ENCODE measurements at places on chromosomes 12 and 14.

DNA sequence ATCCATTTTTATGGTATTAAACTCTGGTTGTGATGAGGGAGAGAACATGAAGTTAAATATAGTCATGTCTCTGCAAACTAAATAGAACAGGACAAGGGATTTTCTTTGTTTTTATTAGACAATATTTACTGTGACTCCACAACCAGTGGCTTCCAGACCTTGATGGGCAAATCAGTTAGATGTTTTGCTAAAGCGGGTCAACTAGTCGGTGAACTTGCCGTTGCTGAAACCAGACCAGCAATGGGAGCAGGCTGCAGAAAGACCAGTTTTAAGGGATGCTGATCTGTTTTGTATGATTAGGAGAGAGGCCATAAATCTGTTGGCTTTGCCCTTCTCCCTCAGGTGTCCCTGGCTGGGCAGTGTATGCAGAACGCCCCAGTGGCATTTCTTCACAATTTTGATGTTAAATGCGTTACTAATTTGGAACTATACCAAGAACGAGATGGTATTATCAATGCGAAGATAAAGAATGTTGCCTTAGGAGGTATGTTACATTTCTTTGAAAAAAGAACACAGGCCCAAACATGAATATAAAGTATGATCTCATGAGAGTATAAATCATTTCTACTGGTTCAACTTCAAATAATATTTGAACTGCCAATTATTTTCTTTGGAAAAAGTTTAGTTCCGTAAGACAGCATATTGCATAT, 19.4 kb downstream of the TCTN2 start:
- DNase-seq: no peak

GRCh38 chr14:82710267-82710841, 1176.7 kb upstream of the SEL1L start:
- peak; percentile 34 for DNase-seq

DNA sequence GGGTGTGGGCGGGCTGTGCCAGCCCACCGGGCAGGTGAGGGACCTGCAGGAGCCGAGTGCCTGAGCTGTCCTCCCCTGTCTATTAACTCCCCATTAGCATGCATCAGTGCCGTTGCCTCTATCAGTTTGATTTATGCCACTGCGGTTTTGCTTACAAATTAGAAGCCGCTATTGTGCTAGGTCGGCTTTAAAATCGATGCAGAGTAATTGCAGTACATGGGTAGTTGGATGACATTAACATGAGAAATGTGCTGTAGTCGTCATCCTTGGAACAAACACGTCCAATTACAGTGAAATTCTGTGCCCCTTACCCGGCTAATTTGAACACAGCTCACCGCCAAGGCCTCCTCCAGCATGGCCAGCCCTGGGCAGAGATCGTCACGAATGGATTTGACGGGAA, 145.8 kb downstream of the TSPAN9 start:
- no peak for DNase-seq

DNA sequence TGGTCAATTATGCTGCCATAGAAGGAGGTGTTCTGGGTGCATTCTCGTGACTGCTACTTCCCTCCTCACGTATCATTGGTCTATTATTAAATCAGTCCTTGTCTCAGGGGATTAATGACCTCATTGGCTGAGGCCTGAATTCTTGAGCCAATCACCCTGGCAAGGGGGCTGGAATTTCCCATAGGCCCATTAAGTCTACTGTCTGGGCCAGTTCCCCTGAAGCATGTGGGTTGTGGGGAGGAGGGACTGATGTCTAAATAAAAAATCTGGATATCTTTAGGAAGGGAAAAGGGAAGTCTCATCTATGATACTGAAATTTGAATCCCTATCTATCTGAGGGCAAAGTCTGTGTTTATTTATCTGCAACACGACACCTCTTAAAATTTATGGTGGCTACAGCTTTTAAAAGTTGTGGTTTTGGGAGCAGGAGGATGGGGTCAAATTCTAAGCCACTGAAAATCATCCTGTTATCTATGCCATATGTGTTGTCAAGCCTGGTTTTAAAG, 71.9 kb downstream of the DYRK2 start:
- peak; percentile 74 for DNase-seq

DNA sequence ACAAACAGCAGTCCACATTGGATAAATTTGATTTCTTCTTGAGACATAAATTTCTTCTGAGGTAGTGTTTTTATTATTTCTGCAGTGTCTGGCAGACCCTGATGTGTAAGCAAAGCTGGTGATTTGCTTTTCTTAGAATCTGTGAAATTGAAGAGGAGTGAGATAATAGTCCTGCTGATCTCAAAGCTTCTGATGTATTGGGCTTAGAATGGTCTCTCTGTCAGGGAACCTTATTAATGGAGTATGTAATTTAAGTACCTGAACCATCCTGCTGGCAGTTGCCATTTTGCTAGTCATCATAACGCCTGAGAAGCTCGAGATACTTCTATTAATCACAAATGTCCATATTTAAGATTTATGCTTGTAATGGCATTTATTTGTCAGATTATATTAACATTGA, 464.5 kb upstream of the PRICKLE1 start:
- no peak for DNase-seq

GRCh38 chr12:60174476-60174875, 578.6 kb downstream of the SLC16A7 start:
- no peak for DNase-seq

- DNase-seq: no peak
Observed at GRCh38 chr12:101819467-101819866, 11.3 kb downstream of the GNPTAB start.

DNA sequence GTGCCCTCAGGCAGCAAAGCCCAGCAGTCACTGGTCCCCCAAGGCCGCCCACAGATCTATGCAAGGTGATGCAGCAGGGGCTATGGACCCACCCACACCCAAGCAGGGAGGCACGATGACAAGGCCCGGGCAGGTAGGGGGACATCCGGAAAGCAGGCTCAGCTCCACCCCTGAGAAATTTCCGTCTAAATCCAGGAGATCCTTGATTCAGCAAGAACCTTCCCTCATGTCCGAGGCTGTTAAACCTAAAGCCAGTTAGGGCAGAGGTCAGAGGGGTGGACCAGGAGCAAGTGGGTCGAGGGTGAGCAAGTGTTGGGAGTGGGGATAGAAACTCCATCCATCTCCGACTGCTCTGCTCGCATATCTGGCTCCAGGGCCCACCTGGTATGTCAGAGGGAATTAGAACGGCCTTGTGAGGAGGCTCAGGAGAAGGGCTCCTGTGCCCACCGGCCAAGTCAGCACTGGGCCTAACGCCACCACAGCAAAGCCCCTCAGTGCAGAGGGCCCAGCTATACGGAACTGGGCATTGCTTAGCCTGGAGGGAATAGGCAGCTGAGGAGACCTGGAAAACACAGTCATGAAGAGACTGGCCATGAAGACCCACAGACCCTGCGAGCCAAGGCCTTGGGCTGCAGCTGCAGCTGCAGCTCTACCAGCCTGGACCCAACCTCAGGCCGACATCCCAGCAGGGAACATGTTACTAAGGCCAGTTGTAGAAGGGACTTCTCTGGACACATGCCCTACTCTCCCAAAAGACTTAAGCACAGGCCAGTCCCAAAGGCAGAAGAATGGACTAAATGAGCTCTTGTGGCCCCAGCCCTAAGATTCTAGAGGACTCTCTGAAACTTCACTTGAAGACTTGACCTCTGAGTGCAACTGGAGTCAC, 34.3 kb downstream of the DAD1 start:
- no peak for DNase-seq

- no peak for DNase-seq
Observed at GRCh38 chr12:77104792-77105191, 39.4 kb upstream of the E2F7 start.

DNA sequence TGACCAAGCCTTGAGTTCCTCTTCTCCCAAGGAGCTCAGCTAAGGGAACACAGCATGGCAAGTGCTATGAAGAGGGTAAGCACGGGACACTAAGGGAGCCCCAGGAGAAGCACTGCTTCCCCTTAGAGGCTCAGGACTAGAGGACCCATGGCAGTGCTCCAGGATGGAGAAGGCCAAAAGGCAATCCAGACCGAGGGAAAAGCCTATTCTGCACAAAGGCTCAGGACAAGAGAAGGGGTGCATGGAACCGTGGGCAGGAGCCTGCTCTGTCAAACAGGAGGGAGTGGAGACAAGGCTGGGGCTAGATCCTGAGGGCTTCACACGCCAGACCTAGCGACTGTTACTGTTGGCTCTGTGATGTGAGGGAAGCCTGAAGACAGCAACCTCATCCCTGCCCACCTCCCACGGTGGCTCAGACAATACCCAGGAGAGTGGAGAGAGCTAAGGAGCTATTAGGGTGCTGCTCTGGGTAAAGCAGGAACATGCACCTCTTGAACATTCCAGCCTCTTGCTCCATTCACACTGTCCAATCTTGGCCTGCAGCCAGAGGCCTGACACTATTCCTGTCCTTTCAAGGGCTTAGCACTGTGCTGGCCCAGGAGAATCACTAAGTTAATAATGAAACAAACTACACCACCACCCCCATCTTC, 24.2 kb downstream of the OTUB2 start:
- no peak for DNase-seq

DNA sequence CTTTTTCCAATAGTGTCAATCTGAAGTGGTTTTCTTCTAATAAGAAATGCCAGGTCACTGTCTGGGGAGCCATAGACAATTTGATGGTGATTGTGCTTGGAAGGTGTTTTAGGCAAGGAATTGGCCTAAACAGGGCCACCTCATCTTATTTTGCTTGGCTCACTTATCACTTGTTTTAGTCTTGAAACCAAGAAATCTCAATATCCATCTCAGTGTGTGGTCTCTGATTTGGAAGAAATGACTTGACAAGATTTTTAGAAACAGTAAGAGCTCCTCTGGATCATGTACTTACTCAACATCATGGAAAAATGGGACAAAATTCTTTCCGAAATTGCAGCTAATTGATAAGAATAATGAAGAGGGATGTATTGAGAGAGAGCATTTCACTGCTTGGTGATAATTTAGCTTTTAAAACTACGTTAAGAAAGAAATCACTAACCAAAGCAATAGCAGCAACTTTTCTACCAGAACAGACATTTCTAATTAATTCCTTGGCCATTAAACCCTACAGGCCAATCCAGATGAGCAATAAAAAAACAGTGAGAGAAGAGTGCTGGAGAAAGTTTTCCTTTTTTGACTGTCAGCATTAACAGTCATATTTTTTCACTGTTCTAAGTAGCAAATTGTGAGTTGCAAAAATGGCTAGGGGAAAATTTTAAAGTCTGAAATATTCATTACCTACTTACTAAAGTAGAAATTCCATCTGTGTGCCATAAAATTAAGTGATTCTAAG, 157.3 kb downstream of the AEBP2 start:
- DNase-seq: no peak

DNA sequence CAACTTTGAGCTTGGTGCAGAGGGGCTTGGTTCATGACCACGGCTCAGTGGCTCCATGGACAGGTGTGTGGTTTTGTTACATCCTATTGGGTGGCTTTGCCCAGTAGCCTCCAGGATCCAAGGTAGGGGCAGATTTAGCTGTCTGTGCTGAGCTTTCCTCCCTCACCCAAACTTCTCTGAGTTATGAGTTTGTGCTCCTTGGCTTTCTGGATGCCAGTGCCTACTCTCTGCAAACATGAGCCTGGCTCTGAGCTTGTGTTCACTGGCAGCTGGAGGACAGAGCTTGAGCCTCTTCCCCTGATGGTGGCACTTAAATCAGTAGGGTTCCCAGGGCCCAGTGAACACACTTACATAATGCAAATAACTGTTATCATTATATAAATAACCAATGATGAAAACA, 45.3 kb upstream of the HECTD1 start:
- no peak for DNase-seq

DNA sequence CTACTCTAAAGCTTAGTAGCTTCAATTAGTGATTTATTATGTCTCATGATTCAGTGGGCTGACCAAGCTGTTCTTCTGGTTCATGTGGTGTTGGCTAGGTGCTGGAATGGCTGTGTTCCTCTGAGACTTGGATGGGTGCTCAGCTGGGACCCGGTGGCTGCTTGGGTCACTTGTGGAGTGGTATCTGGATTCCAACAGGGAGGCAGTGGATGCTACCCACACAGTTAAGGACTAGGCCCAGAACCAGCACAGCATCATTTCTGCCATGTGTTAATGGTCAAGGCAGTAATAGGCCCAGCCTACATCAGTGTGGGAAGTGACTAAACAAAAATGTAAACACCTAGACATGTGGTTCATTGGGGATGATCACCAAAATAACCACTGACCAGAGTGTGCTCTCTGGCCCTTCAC, 72.2 kb downstream of the FGD4 start:
- DNase-seq: no peak

- DNase-seq: peak; percentile 69
Observed at GRCh38 chr12:11885261-11886038, 185.3 kb upstream of the BCL2L14 start.

- no peak for DNase-seq
Observed at GRCh38 chr12:99997806-99998205, 13.1 kb upstream of the ANKS1B start.

DNA sequence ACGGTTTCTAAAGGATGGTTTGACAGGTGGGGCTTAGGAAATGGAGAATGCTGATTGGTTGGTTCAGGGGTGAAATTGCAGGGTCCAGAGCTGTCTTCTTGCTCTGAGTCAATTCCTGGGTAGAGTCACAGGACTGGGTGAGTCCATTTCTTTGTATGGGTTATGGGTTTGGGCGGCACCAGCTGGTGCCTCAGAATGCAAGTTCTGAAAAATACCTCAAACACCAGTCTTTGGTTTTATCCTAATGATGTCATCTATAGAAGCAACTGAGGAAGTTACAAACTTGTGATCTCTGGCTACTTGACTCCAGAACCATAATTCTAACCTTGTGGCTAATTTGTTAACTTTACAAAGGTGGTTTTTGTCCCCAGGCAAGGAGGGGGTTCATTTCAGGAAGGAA, 47.6 kb upstream of the EIF5 start:
- DNase-seq: no peak

GRCh38 chr12:97752129-97752528, 289.5 kb downstream of the RMST start:
- DNase-seq: no peak

DNA sequence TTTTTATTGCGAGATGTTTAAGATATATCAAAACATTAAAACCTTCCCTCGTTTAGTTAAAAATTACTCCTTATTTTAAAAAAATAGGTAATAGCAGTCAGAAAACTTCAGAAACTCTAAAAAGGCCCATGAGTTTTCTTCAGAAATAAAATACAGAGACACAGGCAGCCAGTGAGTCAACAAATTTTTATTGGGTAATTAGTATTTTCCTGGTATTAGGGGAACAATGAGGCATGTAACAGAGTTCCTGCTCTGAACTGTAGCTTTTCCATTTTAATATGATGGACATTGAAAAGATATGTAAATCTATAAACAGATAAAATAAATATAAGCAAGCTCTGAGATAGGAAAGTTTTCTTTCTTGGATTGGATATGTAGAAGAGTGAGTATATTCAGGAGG, 399 bp upstream of the ZNF705A start:
- DNase-seq: no peak

All from brain microvascular endothelial cell (primary cell).